ENCODE measurements at places on chromosomes 5 and 9. TPM values are rescaled to one million over a fixed set of nuclear protein-coding genes. Genes with fewer than 3 reads are reported as not detected.

- DNase-seq, result no peak
Observed at GRCh38 chr9:37437621-37438020, 15.1 kb downstream of the GRHPR start.

DNA sequence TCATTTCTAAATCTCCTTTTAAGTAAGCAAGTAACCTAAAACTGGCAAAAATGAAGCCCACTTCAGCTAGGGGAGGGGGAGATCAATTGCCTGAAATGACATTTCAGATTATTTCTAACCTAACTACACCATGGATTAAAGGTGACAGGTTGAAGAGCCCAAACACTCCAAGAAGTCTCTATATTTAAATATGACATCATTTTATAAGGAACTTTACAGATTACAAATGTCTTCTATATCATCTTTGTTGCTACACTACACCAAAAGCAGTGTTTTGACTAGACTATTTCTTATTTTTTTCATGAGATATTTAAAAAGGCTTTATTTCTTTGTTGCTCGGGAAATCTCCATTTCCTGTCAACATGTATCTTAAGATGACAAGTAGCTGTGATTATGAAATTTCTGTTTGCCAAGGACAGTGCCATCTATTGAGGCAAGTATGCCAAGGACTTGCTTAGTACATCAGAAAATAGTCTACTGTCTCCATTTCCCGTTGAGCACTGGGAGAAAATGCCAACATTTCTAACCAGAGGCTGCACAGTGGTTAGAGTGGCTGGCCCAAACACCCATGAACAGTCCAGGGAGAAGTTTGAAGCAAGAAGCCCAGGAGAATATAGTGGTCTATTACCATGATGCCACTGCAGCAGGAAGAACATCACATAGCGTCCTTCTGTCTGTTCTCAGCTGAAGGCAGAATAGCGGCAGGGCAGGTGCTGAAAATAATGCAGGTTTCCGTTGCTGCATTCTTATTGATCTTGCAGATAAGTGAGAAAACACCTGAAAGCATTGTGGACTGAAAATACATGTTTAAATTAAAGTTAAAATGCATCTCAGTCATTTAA, 93.4 kb upstream of the ITGA2 start:
- no peak for DNase-seq

GRCh38 chr9:100196215-100196614, 97.2 kb downstream of the INVS start:
- DNase-seq, result no peak

DNA sequence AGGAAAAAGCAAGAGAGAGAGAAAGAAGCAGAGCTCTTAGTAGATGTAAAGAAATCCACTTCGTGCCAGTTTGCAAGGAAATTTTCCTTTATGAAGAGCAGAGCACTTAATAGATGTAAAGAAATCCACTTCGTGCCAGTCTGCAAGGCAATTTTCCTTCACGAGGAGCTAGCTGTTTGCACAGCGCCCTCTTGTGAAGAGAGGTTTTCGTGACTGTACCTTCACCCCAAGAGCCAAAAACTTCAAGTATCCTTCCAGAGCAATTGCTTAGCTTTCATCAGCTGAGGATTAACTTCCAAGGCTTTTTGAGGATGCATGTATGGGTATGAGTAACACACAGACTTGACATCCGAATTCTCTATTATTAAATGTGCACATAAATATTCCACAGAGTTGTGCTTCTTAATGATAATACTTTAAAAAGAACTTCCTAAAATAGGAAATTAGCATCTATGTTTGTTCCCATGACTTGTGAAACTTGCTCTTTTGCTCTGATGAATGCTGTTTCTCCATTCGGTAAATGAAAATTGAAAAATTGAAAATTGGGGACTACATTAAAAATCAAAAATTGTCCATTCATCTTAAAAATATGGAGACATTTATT, 525.6 kb downstream of the PDE4D start:
- DNase-seq, result peak; percentile 71

TNFSF8 gene
- total RNA-seq, result 0.88 TPM

- no peak for DNase-seq
Observed at GRCh38 chr5:6475626-6476312, 27.1 kb downstream of the UBE2QL1 start.

SURF2 gene
- 9.4 TPM for total RNA-seq

KLF4 gene
- total RNA-seq, result 398 TPM

GRCh38 chr5:176570044-176570443, 20.9 kb downstream of the CDHR2 start:
- DNase-seq, result no peak

DNA sequence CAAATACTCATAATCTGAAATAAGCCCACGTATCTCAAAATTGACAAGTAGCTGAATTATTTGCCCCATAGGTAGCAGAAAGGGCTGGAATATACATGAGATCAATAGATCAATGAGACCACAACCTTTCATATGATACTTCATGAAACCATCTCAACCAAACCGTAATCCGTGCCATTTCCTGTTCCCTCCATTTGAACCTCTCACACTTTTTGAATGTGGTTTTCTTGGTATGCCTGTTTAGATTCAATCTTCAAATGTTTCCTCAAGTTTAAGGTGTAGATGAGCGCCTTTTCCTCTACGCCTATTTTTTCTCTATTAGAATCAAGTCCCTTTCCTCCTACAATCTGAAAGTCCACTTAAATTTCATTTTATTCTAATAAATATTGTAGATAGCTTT, 805.5 kb downstream of the EFNA5 start:
- no peak for DNase-seq

DNA sequence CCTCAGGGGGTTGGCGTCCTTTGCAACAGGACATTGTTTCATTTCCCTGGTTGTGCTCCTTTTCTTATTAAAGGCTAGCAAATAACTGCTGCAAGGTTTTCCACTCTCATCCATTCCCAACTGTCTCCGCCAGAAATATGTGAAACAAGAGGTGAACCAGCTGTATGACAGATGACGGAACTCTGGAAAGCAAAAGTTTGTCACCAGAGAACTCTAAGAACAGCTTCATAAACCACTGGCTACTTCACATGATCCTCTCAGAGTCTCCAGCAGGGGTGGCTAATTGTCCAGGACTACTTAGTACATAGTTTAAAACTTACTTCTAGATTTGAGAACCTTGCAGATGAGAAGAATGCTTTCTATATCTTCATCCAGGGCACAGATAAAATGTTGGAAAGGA, 195.9 kb upstream of the RAD23B start:
- DNase-seq, result no peak

- no peak for DNase-seq
Observed at GRCh38 chr5:176844706-176845391, 34.5 kb downstream of the UNC5A start.

STX17 gene
- total RNA-seq, result 37.3 TPM

- no peak for DNase-seq
Observed at GRCh38 chr9:1024112-1024511, 26.0 kb upstream of the DMRT2 start.

GPR21 gene
- total RNA-seq, result 1.2 TPM

FBXW5 gene
- total RNA-seq, result 162 TPM

ANKRD31 gene
- total RNA-seq, result 0.05 TPM

GRCh38 chr9:100725371-100725770, 147.5 kb downstream of the CAVIN4 start:
- no peak for DNase-seq

BRD3 gene
- 26.8 TPM for total RNA-seq

- no peak for DNase-seq
Observed at GRCh38 chr5:77181596-77182304, 28.7 kb upstream of the PDE8B start.

EQTN gene
- 1.1 TPM for total RNA-seq

GRCh38 chr5:142902186-142902965, 132.2 kb downstream of the ARHGAP26 start:
- no peak for DNase-seq

DNA sequence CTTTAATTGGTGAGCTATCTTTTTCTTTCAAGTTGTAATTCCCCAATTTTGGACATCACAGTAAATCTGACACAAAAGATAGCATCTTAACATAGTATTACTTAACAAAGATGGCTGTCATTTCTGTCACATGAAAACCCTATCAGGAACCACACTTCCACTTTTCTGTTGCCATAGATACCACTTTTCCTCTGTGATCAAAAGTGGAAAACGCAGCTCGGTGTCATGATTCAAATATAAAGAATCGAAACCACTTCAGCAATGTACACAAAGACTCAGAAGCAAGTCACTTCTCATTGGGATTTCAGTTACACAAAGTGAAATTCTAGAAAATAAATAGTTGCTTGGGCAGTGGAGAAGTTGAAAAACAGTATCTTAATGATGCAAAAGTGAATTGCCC, 524.9 kb upstream of the ITGA1 start:
- DNase-seq, result no peak
